Activated naive CD4-positive, alpha-beta T cell (primary cell): ENCODE measurements at places on chromosomes 4 and X.

- no peak for DNase-seq
Measured at GRCh38 chr4:83489711-83490326, 4.9 kb upstream of the ABRAXAS1 start.

GRCh38 chr4:53479736-53480525 is 102.5 kb downstream of the FIP1L1 start:
- DNase-seq: no peak

DNA sequence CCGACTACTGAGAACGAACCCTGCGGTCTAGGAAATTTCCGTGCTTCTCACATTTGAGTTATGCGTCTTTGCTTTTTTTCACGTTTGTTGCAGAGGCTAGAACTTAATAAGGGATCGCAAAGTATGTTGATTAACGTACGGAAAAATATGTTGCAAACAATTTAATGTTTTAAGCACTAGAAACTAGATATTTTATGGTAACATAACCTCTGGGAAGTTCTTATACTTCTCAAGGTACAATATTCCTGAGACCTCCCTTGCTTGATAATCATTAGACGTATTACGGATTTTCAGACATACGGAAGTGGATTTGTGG is 639 bp upstream of the PRDM5 start:
- DNase-seq: no peak

- DNase-seq: no peak
Measured at GRCh38 chrX:9180623-9181022, 146.7 kb upstream of the FAM9B start.

DNA sequence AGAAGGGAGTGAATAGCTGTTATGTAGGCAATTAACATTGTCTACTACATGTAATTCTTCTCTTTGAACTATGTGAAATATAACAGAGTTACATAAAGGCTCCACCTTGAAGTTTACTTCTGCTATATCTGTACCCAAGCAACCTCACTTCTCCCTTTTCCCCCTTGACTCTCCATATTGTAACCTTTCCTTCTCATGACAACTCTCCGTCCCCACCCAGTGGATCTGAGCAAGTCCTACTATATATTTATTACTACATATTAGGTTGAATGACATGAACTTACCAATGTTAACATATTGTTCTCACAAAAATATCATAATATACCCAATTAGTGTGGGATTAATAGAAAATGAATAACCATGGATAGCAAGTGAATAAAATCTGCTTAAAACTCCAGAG is 93.2 kb upstream of the ATP8A1 start:
- no peak for DNase-seq

GRCh38 chrX:144637731-144638130 is 609.6 kb upstream of the SPANXN1 start:
- DNase-seq: no peak

- no peak for DNase-seq
Measured at GRCh38 chr4:84028340-84028739, 470.8 kb downstream of the NKX6-1 start.

GRCh38 chr4:73682508-73682907 is 57.9 kb upstream of the CXCL8 start:
- DNase-seq: no peak

DNA sequence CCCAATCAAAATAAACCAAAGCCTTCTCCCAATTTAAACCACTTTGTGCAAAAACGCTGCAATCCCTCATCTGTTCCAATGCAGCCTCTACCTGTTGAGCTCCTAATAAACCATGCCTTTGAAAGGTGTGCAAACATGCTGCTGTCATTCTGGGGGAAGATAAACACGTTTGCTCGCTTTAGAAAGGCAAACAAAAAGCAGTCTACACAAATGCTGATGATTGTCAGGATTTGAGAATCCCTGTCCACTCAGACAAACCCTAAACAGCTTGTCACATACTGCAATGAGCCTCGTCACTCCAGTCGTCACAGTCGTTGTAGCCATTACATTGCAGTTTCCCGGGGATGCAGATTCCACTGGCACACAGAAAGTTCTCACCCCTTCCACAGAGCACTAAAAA is 145.2 kb downstream of the CORIN start:
- DNase-seq: no peak

DNA sequence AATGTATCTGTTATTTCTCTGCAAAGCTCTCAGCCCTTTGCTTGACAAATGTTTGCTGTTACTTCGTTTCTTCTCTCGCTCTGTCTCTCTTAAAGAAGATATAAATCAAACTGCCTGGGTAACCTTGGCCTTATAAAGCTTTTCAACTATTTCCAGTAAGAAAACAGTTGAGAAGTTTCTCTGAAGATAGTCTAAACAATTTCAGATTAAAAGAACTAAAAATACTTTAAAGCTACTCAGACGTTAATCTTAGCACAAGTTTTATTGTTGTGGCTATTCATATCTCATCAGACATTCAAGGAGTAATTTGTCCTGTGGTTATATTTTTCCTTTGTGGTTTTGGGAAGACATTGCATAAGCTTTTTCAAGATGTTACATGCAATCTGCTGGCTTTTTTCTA is 22.6 kb downstream of the HOPX start:
- DNase-seq: no peak
